ENCODE measurements at places on chromosomes 6 and 20.

GRCh38 chr20:37452236-37452635, 68.8 kb upstream of the NNAT start:
- DNase-seq, result no peak

DNA sequence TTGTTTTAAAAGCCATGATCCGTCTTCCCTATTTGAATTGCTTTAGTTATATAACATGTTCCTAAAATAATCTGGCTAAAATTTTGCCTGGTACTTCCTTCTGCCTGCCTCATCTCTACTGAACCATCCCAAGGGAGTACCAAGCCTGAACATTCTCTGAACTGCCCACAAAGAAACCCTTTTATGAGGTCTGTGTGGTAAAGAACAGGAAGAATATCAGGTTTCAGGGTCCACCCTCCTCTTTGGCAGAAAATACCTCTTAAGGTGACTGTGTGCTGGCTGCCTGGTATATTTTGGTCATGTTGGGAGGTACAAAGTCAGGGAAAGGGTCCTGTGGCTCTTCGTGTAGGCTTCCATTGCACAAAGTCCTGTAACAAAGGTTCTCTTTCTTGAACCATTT, 574.1 kb upstream of the CHD6 start:
- no peak for DNase-seq

DNA sequence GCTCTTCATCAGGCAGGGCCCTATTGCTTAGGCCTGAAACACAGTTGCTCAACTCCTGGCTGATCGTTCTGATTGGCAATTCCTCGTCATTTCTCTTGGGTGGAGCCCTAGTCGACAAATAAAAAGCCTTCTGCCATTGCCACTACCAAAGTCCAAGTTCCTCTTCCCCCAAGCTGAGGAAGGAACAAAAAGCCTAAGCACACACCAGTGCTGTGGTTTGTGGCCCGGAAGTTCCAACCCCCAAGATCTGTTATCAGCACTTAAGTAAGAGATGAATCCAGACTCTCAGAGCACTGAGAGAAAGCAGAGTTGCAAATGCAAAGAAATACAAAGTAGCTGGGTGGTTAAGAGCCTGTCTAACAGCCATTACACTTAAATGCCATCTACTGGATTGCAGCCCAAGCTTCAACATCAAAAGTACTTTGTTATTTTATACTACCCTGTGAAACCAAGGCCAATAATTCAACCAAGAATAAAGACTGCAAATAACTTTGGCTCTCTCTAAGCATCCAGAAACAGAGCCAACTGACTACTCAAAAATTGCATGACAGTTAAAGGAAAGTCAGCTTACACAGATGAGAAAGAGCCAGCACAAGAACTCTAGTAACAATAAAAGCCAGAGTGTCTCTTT, 1024.0 kb downstream of the GRIK2 start:
- DNase-seq, result no peak

- DNase-seq, result no peak
These were observed 210.3 kb downstream of the TBX18 start for GRCh38 chr6:84554074-84554473.

DNA sequence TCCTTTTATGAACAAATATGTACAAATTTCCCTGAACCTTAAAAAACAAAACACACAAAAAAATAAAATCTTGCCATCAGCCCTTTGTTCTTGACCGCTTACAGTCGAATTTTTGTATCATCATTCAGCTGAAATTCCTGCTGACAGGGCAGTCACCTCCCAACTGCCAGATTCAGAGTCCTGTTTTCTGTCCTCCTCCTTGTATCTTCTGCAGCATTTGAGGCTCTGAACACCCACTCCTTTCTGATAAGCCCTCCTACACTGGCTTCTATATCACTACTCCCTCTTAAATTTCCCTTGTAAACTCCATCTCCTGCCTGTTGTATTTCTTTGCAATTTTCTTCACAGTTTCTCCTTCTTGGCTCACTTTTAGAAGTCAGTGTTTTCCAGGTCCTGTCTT, 77.8 kb upstream of the CCN6 start:
- DNase-seq, result no peak

DNA sequence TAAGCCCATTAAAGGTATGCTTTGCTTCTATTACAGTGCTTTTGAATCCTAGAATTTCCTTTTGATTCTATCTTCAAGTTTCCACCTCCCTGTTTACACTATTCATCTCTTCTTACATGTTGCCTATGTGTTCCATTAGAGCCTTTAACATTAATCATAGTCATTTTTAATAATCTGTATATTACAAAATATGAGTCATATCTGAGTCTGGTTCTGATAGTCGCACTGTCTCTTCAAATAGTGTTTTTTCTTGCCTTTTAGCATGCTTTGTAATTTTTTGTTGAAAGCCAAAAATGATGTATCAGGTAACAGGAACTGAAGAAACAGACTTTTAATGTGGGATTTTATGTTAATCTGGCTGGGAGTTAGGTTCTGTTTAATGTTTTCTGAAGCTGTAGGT, 68.4 kb downstream of the DNAAF9 start:
- no peak for DNase-seq

- peak; percentile 40 for DNase-seq
These were observed 155.6 kb upstream of the SNX9 start for GRCh38 chr6:157667211-157668008.

DNA sequence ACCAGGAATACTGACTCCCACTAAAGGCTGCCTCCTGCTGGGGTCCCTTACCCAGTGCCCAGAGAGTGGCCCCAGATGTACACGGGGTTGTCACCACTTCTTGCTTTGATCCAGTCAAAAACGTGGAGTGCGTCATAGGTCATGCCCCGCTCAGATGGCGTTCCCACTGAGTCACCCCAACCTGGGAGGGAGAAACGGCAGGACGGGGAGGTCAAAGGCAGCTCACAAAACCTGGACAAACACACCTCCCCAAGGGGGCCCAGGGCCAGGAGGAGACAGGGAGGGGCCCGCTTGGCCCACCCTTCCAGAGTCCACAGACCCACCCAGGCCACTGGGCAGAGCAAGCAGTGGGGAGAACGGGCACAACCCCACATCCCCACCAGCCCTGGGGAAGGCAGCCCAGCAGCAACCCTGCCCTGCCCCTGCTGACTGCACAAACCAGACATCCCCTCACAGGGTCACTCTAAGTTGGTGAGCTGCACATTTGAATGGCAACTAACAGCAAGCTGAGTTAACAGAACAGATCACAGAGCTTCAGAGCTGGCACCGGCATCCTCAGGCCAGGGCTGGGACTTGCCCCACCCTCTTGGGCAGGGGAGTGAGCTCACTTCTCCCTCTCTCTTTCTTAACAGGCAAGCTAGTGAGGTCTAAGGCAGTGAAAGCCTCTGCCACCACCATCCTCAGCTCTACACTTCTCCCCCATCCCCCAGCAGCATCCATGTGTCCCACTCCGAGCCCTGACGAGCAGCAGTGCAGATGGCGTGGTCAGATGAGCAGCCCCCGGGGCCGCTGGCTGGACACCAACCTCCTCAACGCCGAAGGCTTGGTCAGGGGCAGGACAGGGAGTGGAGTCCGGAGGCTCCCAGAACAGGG, 61.7 kb downstream of the PYGB start:
- DNase-seq, result peak; percentile 25

DNA sequence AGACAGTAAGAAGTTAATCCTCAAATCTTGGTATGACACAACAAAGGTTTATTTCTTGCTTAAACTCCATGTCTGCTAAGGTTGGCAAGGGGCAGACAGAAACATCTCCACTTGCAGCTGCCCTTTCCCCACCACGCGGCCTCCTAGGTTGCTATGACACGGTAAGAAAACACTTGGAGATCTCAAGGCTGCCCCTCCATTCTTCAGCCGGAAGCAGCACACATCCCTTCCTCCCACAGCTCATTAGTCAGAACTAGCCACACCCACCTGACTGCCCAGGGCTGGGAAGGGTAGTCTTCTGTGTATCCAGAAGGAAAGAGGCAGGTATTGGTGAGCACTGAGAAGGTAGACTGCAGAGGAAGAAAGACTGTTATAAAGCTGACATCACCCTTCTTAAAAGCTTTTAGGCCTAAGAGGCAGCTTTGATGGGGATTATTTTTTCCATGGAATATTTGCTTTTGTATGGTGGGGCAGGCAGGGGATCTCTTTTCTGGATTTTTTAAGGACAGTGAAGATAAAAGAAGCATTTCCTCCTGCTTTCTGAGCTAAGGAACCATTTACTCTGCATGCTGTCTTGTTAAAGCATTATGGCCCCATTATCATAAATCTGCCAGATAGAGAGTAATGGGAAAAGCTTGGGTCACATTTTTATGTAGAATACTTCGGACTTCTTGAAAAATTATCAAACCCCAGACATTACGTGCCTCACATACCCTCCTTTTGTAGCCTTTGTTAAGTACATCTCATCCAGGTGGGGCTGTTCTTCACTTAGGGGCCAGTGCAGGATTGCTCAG, 41.6 kb downstream of the MRAP2 start:
- DNase-seq, result no peak

DNA sequence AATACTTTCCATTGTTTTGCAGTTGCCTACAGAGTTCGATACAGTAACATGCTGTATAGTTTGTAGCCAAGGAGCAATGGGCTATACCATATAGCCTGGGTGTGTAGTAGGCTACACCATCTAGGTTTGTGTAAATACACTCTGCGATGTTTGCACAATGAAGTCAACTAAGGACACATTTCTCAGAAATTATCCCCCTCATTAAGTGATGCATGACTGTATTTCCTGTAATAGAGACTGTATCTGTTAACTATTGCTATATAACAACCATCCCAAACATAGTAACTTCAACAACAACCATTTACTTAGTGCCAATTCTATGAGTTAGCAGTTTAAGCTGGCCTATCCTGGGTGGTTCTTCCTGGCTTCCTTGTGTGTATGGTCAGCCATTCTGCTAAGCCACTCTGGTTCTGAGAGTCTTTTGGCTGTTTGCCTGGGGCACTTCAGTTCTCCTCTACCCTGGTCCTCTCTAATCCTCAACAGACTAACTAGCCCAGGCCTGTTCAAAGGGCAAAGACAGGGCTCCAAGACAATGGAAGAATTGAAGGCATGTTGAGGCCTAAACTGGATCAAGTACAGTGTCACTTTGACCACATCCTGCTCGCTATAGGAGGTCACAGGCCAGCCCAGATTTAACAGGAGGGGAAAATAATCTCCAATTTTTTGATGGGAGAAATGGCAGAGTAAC, 124.0 kb downstream of the PLCB1 start:
- no peak for DNase-seq

Measured in amniotic stem cell (primary cell).